ENCODE measurements at places on chromosomes 3 and 15.

DNA sequence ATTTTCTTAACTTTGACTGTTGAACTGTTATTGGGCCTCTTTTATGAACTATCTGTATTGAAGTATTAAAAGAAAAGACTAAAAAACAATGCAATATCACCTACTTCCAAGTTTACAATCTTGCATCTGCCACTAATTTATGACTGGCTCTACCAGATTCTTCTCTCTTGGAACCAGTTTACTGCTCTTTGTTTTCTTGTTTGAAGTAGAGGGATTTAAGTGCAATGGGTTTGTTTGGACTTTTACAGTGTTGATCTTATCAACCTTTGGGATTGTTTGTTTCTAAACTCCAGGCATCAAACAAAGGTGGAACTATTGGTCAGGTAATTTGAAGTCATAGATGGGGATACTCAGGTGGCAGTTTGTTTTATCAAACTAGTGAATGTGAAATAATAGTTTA is 43.0 kb upstream of the MEIS2 start:
- no peak for DNase-seq

GRCh38 chr3:149542375-149543312 is 68.1 kb downstream of the TM4SF4 start:
- DNase-seq: no peak

- DNase-seq: no peak
Measured at GRCh38 chr3:4583416-4583815, 90.3 kb downstream of the ITPR1 start.

DNA sequence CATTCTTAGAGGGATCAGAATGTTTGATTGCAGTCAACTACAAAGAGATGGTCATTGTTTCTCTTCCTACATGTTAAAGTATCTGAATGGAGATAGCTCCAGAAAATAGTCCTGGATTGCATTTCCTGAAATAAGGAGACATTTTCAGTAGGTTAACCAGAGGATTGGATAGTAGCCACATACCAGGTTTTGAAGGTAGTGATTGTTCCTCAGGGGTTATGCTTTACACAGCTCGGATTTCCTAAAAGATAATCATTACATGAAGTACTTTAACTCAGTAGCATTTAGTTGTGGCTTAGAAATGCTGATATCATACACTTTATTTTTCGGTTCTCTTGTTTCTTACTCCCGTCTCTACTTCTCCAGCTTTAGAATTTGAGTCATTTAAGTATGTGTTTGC is 10.3 kb downstream of the DNAJB11 start:
- no peak for DNase-seq

DNA sequence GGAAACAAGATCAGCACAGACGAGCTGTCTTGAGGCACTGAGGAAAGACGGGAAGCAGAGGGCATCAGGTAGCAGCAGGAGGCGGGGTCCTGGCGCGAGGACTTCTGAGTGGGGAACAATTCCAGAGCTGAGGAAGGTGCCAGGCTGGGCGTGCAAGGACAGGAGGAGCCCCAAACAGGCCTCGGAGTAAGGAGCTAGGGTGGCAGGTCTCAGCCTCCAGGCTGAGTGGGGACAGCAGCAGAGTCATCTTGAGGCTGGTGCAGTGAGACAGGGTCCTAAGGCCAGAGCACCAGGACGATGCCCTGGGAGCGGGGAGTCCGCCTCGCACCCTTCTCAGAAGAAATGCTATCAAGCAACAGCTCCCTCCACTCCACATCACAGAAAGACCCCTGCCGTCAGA is 78.4 kb downstream of the PCSK6 start:
- DNase-seq: no peak

- DNase-seq: no peak
Measured at GRCh38 chr15:65875458-65875857, 6.2 kb downstream of the RAB11A start.

DNA sequence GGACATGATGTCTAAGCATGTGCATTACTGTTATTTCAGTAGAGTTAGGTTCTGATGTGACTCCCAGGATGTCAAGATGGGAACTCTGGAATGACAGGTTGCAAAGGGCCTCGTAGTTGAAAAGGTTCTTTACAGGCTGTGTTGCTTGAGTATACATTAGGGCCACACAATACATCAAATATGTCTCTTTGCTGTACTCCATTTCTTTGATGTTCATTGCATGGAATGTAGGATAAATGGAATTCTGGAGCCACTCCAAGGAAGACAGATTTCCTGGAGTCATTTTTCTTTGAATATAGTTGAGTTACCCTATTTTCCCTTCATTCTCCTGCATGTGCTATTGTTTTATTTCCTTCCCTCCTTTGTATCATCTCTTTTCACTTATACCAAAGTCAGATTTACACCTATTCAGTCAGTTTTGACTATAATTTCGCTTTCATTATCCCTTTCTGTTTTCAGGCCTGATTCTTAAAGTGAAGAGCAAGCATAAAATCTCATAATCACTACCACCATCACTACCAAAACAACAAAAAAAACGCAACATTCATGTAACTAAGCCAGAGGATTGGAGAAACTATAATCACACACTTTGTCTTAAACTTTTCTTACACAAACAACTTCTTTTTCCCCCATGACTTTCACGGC is 61.2 kb upstream of the PTX3 start:
- DNase-seq: no peak

- DNase-seq: no peak
Measured at GRCh38 chr3:128799653-128800052, 73.7 kb downstream of the RAB7A start.

DNA sequence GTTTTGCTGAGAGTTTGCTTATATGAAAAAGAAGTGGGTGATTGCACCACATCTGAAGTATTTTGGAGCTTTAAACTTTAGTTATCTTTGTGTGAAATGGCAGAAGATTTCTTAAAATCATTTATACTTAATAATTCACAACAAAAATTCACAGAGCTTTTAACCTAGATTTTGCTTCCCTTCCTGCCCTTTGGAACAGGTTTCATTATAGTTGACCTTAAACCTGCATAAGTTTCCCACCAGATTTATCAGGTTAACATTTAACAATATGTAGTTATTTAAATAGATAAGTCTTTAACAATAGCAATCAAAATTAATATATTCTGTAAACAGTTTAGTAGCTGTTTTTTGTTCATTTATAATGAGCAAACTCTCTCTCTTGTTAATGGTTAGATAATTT is 30.3 kb downstream of the CADM2 start:
- DNase-seq: no peak

- no peak for DNase-seq
Measured at GRCh38 chr3:74469151-74469550, 145.3 kb downstream of the CNTN3 start.

- no peak for DNase-seq
Measured at GRCh38 chr3:190336516-190337189, 14.4 kb upstream of the CLDN1 start.

GRCh38 chr3:179421500-179421899 is 29.8 kb downstream of the GNB4 start:
- no peak for DNase-seq

GRCh38 chr3:139308560-139308959 is 35.3 kb upstream of the MRPS22 start:
- no peak for DNase-seq

DNA sequence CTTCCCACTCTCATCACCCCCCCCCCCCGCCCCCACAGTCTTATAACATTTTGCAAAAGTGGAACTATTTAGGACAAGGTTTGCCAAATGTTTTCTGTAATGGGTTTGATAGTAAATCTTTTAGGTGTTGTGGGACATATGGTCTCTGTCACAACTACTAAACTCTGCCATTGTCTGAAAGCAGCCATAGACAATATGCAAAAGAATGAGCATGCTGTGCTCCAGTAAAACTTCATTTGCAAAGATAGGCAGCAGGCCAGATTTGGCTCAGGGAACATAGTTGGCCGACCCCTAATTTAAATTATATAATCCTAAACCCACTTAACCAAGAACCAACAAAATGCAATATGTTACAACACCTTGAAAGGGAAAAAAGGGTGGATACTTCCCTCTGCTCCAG is 46.4 kb downstream of the TIPARP start:
- DNase-seq: no peak

Measured in GM20000 (cell line).